ENCODE measurements at places on chromosomes 7 and 10. TPM values are rescaled to one million over a fixed set of nuclear protein-coding genes. Genes with fewer than 3 reads are reported as not detected.

TMEM178B gene
- 1.5 TPM for total RNA-seq

SLC18A2 gene
- total RNA-seq: not detected

WIPF3 gene
- total RNA-seq: 0.62 TPM

SFTPD gene
- total RNA-seq: 0.19 TPM

HMX3 gene
- total RNA-seq: not detected

OR2A2 gene
- total RNA-seq: not detected

GDF10 gene
- total RNA-seq: not detected

AS3MT gene
- 3.3 TPM for total RNA-seq

NAT16 gene
- total RNA-seq: 0.29 TPM

ASB15 gene
- not detected for total RNA-seq

PTPRZ1 gene
- not detected for total RNA-seq

SDHAF3 gene
- 58.5 TPM for total RNA-seq

GNGT1 gene
- not detected for total RNA-seq

UCMA gene
- not detected for total RNA-seq

AGBL3 gene
- 1.2 TPM for total RNA-seq

ZNF282 gene
- total RNA-seq: 23.6 TPM

BRI3 gene
- 188 TPM for total RNA-seq

CCDC146 gene
- 0.53 TPM for total RNA-seq

CLDN3 gene
- 3.9 TPM for total RNA-seq

IDI2 gene
- not detected for total RNA-seq

PAX4 gene
- not detected for total RNA-seq

HGF gene
- not detected for total RNA-seq

CDNF gene
- total RNA-seq: 0.52 TPM

BMI1 gene
- 41.7 TPM for total RNA-seq

PILRA gene
- 5.2 TPM for total RNA-seq

MICALL2 gene
- 13.3 TPM for total RNA-seq

AGR2 gene
- total RNA-seq: 104 TPM

IFIT1B gene
- not detected for total RNA-seq

PIK3AP1 gene
- total RNA-seq: 0.58 TPM

SLIT1 gene
- 0.06 TPM for total RNA-seq

HOXA3 gene
- total RNA-seq: 9.6 TPM

SUN3 gene
- total RNA-seq: not detected

PRKRIP1 gene
- 24.4 TPM for total RNA-seq

DENND2A gene
- 0.41 TPM for total RNA-seq

NUTM2A gene
- total RNA-seq: 0.05 TPM

CCDC186 gene
- total RNA-seq: 6.1 TPM

VAX1 gene
- 1.3 TPM for total RNA-seq

NPY4R gene
- total RNA-seq: 57.9 TPM

MMP21 gene
- total RNA-seq: not detected

INMT gene
- not detected for total RNA-seq

CCSER2 gene
- 12.6 TPM for total RNA-seq

SPDYE5 gene
- not detected for total RNA-seq

PALD1 gene
- 8.5 TPM for total RNA-seq

SP8 gene
- total RNA-seq: not detected

TCERG1L gene
- not detected for total RNA-seq

CTAGE4 gene
- not detected for total RNA-seq

RADIL gene
- total RNA-seq: 2.3 TPM

FXYD4 gene
- not detected for total RNA-seq

CTAGE8 gene
- total RNA-seq: not detected

LDB3 gene
- 0.06 TPM for total RNA-seq

Data from A549 treated with ZK216348 at 1 μM for 4 hours (cell line).